ENCODE measurements at places on chromosomes 13 and 19. TPM values are rescaled to one million over a fixed set of nuclear protein-coding genes. Genes with fewer than 3 reads are reported as not detected.

GRCh38 chr13:23787464-23787863, 101.7 kb downstream of the MIPEP start:
- H3K4me1 ChIP-seq, result no peaks in the 10 kb centered on the region
- H3K27ac ChIP-seq, result no peak overlapping the region

DNA sequence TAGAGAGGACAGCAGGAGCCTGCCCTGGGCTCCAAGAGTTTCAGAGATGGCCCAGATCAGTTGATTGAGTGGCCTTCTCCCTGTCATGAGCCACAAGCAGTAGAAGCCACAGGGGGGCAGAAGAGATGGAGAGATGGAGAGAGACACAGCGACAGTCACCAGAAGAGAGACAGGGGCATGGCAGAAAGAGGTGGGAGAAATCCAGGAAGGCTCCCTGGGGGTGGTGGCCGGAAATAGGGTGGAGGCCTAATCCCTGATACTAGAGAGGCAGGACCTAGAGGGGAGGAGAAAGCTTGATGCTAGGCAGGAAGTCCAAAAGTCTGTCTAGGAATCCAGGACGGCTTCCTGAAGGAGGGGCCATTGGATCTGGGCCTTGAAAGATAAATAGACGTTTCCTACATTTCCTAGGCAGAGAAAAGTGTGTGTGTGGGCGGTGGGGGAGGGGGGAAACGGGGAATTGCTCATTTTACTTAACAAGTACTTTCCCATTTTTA, 9.6 kb upstream of the TPM4 start:
- no peak overlapping the region for H3K4me3 ChIP-seq
- no peaks in the 10 kb centered on the region for H3K27me3 ChIP-seq
- H3K4me1 ChIP-seq, result peaks cover 38% of the 10 kb centered on the region
- H3K27ac ChIP-seq, result peak overlapping the region; percentile 80
- DNase-seq, result no peak
- H3K36me3 ChIP-seq, result no peaks in the 10 kb centered on the region

DNA sequence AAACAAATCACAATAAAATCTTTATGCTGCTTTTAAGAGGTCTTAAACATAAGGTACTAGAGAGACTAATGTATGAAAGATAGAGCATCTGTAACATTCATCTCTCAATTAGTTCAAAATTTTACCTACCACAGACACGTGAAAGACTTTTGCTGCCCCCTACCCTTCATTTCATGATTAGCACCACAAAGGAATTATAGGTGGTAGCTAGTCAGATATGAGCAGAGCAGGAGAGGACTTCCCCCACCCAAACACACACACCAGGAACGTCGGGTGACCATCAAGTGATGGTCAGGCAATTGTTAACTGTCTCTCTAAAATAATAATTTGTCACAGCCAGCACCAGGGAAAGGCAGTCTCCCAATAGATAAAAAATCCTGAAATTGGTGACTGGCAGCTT, 1531.7 kb upstream of the SPRY2 start:
- no peak overlapping the region for H3K4me3 ChIP-seq
- H3K4me1 ChIP-seq, result no peaks in the 10 kb centered on the region
- no peak overlapping the region for H3K27ac ChIP-seq
- H3K36me3 ChIP-seq, result no peaks in the 10 kb centered on the region
- H3K27me3 ChIP-seq, result no peaks in the 10 kb centered on the region

DNA sequence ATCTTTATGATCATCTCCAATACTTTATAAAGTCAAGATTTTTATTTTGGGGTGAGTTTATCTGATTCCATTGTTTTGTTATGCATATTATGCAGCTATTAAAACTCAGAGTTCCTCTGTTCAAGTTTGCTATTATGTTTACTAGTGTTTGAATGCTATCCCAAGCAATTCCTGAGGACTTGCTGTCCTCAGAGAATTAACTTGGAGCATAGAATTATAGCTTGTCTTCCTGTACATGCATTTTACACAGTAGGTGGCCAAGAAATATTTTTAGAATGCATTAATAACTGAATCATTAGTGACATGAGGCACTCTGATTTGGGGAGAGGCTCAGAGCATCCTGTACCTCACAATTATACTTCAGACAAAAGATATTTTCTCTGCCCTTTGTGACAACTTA, 195.6 kb upstream of the MIR17HG start:
- no peak overlapping the region for H3K4me3 ChIP-seq
- no peak overlapping the region for H3K27ac ChIP-seq
- no peaks in the 10 kb centered on the region for H3K36me3 ChIP-seq
- no peaks in the 10 kb centered on the region for H3K4me1 ChIP-seq
- no peak for DNase-seq
- no peaks in the 10 kb centered on the region for H3K27me3 ChIP-seq

The ICAM4 gene
- 10.3 TPM for total RNA-seq

The PRTN3 gene
- not detected for total RNA-seq

The LRFN3 gene
- total RNA-seq, result 11.7 TPM

GRCh38 chr19:40469011-40469410, 2.2 kb downstream of the SPTBN4 start:
- no peaks in the 10 kb centered on the region for H3K27me3 ChIP-seq
- H3K27ac ChIP-seq, result no peak overlapping the region
- H3K4me3 ChIP-seq, result no peak overlapping the region
- H3K4me1 ChIP-seq, result peaks cover 30% of the 10 kb centered on the region
- H3K36me3 ChIP-seq, result no peaks in the 10 kb centered on the region

- no peaks in the 10 kb centered on the region for H3K4me1 ChIP-seq
- H3K36me3 ChIP-seq, result no peaks in the 10 kb centered on the region
- no peak overlapping the region for H3K4me3 ChIP-seq
- no peak overlapping the region for H3K27ac ChIP-seq
- no peaks in the 10 kb centered on the region for H3K27me3 ChIP-seq
These were observed 52.7 kb upstream of the FAM216B start for GRCh38 chr13:42728507-42729180.

DNA sequence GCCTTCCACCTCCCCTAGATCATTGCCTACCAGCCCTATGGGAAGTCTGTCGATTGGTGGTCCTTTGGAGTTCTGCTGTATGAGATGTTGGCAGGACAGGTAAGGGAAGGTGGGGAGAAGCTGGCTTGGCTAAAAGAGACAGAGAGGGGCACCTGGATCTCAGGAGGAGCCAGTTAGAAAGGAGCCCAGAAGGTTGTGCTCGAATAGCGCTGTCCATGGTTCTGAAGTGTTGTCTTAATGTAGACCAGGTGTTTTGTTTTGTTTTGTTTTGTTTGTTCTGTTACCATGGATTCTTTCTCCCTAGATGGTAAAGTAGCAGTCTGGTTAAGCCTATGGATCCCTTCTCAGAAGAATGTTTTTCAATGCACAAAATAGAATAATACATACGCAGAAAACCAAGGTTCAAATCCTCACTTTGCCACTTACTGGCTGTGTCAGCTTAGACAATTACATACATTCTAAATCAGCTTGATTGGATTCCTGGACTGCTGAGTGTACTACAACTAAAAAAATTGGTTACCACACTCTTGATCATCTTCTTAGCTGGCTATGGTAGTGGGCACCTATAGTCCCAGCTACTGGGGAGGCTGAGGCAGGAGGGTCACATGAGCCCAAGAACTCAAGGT, 5.9 kb upstream of the CACNG7 start:
- H3K4me3 ChIP-seq, result no peak overlapping the region
- peaks cover 3% of the 10 kb centered on the region for H3K4me1 ChIP-seq
- H3K27ac ChIP-seq, result no peak overlapping the region
- H3K36me3 ChIP-seq, result no peaks in the 10 kb centered on the region
- DNase-seq, result no peak
- peaks cover 21% of the 10 kb centered on the region for H3K27me3 ChIP-seq

DNA sequence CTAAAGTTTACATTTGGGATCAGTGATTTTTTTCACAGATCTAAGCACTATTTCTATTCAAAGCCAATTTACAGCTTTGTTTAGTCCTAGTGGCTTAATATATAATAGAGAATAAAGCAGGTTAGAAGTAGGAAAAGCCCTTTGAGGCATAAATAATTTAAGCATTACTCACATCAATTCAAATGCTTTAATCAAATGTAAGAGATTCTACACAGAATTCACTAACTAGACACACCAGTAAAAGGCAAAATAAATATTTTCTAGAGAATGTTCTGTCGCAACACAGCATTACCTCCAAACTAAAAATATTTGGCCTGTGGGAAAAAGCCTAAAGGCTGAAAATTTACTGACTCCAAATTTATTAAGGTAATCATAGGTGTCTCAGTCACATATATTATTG, 31.3 kb downstream of the KCTD12 start:
- no peak for DNase-seq
- H3K4me3 ChIP-seq, result no peak overlapping the region
- no peaks in the 10 kb centered on the region for H3K27me3 ChIP-seq
- H3K4me1 ChIP-seq, result no peaks in the 10 kb centered on the region
- H3K36me3 ChIP-seq, result no peaks in the 10 kb centered on the region
- no peak overlapping the region for H3K27ac ChIP-seq

The S1PR4 gene
- total RNA-seq, result 41.6 TPM

GRCh38 chr13:51479199-51479523, 26.3 kb upstream of the INTS6 start:
- H3K27me3 ChIP-seq, result no peaks in the 10 kb centered on the region
- no peak for DNase-seq
- H3K4me1 ChIP-seq, result no peaks in the 10 kb centered on the region
- no peak overlapping the region for H3K27ac ChIP-seq
- no peaks in the 10 kb centered on the region for H3K36me3 ChIP-seq
- H3K4me3 ChIP-seq, result no peak overlapping the region

DNA sequence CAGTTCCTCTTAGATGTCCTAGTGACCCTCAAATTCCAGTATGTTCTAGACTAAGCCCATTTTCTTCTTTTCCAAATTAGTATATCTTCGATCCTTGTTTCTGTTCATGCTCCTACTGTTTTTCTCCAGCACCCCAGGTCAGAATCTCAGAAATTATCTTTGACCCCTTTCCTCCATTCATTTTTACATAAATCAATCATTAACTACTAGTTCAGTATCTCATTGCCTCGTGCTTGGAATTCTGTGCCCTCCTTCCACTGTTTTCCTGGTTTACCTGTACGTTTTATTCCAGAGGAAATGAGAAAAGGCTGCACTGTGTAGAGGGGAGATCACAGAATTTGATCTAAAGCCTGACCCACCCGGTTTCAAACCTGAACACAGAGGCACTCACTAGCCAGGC, 107.9 kb downstream of the LRCH1 start:
- peaks cover 51% of the 10 kb centered on the region for H3K4me1 ChIP-seq
- no peak for DNase-seq
- H3K36me3 ChIP-seq, result no peaks in the 10 kb centered on the region
- H3K4me3 ChIP-seq, result no peak overlapping the region
- no peak overlapping the region for H3K27ac ChIP-seq
- H3K27me3 ChIP-seq, result no peaks in the 10 kb centered on the region

GRCh38 chr13:112132619-112133018, 65.7 kb downstream of the SOX1 start:
- no peaks in the 10 kb centered on the region for H3K36me3 ChIP-seq
- no peaks in the 10 kb centered on the region for H3K4me1 ChIP-seq
- H3K4me3 ChIP-seq, result no peak overlapping the region
- DNase-seq, result no peak
- no peak overlapping the region for H3K27ac ChIP-seq

DNA sequence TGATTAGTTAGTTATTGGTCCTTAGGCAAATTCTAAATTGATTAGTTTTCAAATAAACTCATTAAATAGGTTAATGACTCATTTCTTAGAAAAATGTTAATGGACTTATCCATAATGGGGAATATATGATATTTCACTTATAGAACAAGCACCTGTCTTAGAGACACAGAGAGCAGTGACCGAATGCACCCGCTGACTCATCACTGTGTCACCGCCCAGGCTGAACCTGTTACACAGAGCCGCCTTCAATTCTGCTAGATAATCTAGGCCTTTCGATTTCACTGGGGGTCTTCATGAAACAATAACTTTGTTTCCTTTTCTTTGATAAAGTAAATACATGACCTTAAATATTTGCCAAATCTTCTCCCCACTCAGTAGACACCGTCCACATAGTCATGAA, 13.1 kb downstream of the IRS2 start:
- no peak overlapping the region for H3K27ac ChIP-seq
- H3K4me1 ChIP-seq, result peaks cover 13% of the 10 kb centered on the region
- H3K36me3 ChIP-seq, result peaks cover 23% of the 10 kb centered on the region

DNA sequence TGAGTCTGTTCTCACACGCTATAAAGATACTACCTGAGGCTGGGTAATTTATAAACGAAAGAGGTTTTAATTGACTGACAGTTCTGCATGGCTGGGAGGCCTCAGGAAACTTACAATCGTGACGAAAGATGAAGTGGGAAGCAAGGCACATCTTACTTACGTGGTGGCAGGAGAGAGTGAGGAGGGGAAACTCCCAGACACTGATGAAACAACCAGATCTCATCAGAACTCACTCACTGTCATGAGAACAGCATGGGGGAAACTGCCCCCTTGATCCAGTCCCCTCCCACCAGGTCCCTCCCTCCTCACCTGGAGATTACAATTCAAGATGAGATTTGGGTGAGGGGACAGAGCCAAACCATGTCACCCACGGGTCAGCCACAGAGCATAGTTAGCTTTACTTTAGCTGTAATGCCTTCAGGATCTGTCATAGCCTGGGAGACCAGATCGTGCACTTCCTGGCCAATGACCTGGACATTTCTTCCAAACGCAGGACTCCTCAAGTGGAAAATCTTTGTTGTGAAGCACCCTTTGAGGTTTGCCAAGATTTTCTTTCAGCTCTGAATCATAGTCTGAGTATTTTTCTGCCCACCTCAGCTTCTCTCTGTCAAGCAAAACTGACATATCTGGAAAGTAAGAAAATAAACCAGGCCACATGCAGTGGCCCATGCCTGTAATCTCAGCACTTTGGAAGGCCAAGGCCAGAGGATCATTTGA, 25.2 kb upstream of the HIF3A start:
- no peak overlapping the region for H3K4me3 ChIP-seq
- DNase-seq, result no peak
- H3K27ac ChIP-seq, result no peak overlapping the region

The GAPDHS gene
- total RNA-seq, result not detected

The CYP2A6 gene
- 2.9 TPM for total RNA-seq

- peaks cover 4% of the 10 kb centered on the region for H3K4me1 ChIP-seq
- no peak overlapping the region for H3K4me3 ChIP-seq
- no peak for DNase-seq
- no peak overlapping the region for H3K27ac ChIP-seq
These were observed 174.5 kb downstream of the USP12 start for GRCh38 chr13:26996965-26997752.

DNA sequence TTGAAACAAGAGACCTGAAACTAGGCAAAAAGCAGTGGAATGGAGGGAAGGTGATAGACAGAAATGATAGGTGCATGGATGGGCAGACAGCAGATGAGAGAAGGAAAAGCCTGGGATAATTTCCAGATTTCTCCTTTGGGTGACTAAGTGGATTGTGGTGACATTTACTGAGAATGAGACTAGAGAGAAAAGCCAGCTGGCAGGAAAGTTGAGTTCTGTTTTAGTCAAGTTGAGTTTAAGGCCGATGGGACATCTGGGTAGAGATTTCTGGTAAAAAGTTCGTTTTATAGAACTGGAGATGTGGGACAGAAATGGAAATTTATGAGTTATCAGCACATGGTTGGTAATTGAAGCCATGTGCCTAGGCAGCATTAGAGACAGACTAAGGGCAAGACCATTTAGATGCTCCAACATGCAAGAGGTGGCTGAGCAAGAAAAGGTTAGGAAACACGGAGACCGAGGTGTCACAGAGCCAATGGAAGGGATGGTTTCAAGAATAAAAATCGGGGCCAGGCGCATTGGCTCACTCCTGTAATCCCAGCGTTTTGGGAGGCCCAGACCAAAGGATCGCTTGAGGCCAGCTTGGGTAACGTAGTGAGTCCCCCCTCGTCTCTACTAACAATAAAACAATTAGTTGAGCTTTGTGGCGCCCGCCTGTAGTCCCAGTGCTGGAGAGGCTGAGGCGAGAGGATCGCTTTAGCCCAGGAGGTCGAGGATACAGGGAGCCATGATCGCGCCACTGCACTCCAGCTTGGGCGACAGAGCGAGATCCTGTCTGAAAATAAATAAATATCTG, 9.6 kb upstream of the DGKH start:
- H3K4me1 ChIP-seq, result peaks cover 15% of the 10 kb centered on the region
- no peaks in the 10 kb centered on the region for H3K27me3 ChIP-seq
- no peak overlapping the region for H3K27ac ChIP-seq

Measured in upper lobe of left lung (tissue), 6 donors.